ENCODE measurements at places on chromosomes 12 and 14.

DNA sequence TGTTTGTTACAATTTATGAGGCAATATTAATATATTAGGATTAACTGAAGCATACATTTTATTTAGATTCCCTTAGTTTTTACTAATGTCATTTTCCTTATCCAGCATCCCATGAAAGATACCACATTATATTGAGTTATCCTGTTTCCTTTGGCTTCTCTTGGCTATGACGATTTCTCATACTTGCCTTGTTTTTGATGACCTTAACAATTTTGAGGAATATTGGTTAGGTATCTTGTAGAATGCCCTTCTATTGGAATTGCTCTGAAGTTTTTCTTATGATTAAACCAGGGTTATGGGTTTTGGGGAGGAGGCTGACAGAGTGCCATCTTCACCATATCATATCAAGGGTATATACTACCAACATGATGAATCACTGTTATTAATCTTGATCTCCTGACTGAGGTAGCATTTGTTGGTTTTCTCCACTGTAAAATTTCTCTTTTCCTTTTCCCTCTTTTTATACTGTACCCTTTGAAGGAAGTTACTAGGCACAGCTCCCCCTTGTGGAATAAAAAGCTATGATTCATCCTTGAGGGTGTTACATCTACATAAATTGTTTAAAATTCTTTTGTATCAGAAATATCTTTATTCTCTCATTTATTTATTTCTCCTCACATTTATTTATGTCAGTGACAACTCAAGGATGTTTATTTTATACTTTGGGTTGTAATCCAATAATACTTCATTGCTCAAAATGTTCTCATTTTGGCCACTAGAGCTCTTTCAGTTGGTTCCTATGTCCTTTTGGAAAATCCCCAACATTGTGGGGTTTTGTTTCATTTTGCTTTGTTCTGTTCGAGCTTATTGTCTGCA is 239.0 kb downstream of the SLC16A7 start:
- H3K27ac ChIP-seq, result no peak overlapping the region
- H3K4me3 ChIP-seq, result no peak overlapping the region
- DNase-seq, result no peak
- no peaks in the 10 kb centered on the region for H3K4me1 ChIP-seq
- H3K36me3 ChIP-seq, result no peaks in the 10 kb centered on the region

DNA sequence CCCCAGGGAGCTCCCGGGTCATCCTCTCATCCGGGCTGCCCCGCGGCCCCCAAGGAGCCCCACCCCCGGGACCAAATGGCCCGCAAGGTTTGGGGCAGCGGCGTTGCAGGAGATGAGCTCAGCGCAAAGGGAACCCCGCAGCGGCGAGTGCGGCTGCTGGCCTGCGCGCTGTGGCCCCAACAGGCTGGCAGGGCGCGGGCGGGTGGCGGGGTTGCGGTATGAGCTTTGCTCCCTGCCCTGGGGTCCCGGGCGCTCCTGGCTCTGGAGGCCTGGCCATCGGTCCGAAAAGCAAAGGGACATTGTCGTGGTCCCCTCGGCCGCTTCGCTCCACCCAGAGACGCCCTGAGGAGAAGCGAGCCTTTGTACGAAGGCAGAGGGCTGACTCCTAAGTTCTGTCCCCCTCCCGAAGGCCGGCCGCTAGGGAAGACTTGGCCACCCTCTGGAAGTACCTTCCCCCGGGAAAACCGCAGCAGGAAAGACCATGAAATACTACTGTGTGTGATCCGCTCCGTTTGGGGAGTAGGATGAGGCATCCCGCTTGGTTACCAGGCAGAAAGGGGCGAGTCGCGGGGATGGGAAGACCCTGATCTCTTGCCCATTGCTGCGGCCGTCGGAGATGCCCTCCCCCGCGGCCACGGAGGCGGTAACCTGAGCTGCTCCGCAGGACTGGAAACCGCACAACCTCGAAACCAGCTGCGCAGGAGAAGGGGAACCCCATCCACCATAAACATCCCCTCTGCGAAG is 620 bp upstream of the NID2 start:
- DNase-seq, result no peak
- peak overlapping the region; percentile 59 for H3K27ac ChIP-seq
- peaks cover 18% of the 10 kb centered on the region for H3K4me1 ChIP-seq
- peak overlapping the region; percentile 54 for H3K4me3 ChIP-seq
- no peaks in the 10 kb centered on the region for H3K36me3 ChIP-seq

GRCh38 chr12:48995086-48995879 is 3.9 kb downstream of the DDN start:
- H3K27me3 ChIP-seq, result no peaks in the 10 kb centered on the region
- H3K27ac ChIP-seq, result no peak overlapping the region
- no peaks in the 10 kb centered on the region for H3K36me3 ChIP-seq
- DNase-seq, result peak; percentile 66

DNA sequence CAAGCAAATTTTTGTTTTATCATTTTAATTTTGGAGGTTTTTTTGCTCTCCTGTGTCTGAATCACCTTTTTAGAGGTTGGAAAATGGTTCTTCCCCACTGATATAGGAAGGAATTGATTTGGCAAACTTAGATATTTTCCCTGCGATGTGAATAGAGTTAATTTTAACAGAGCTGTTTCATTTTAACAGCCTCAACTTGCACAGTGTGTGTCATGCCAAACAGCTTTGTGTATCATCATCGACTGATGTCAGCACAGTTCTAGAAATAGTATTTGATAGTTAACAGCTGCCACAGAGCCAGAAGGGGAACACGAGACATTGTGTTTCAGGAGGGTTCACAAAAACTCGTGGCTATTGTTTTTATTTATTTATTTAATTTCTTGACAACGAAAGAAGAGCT is 243.1 kb upstream of the FOXN3 start:
- H3K27me3 ChIP-seq, result no peaks in the 10 kb centered on the region
- H3K36me3 ChIP-seq, result no peaks in the 10 kb centered on the region
- no peak overlapping the region for H3K27ac ChIP-seq
- no peaks in the 10 kb centered on the region for H3K4me1 ChIP-seq

GRCh38 chr14:98163873-98164272 is 1108.1 kb downstream of the BCL11B start:
- no peak overlapping the region for H3K27ac ChIP-seq
- no peaks in the 10 kb centered on the region for H3K27me3 ChIP-seq
- no peak overlapping the region for H3K4me3 ChIP-seq
- no peaks in the 10 kb centered on the region for H3K4me1 ChIP-seq
- H3K36me3 ChIP-seq, result no peaks in the 10 kb centered on the region
- no peak for DNase-seq

GRCh38 chr14:96307434-96307833 is 51.4 kb downstream of the BDKRB1 start:
- H3K36me3 ChIP-seq, result no peaks in the 10 kb centered on the region
- H3K27me3 ChIP-seq, result no peaks in the 10 kb centered on the region
- no peak for DNase-seq
- peak overlapping the region; percentile 5 for H3K27ac ChIP-seq
- no peaks in the 10 kb centered on the region for H3K4me1 ChIP-seq

DNA sequence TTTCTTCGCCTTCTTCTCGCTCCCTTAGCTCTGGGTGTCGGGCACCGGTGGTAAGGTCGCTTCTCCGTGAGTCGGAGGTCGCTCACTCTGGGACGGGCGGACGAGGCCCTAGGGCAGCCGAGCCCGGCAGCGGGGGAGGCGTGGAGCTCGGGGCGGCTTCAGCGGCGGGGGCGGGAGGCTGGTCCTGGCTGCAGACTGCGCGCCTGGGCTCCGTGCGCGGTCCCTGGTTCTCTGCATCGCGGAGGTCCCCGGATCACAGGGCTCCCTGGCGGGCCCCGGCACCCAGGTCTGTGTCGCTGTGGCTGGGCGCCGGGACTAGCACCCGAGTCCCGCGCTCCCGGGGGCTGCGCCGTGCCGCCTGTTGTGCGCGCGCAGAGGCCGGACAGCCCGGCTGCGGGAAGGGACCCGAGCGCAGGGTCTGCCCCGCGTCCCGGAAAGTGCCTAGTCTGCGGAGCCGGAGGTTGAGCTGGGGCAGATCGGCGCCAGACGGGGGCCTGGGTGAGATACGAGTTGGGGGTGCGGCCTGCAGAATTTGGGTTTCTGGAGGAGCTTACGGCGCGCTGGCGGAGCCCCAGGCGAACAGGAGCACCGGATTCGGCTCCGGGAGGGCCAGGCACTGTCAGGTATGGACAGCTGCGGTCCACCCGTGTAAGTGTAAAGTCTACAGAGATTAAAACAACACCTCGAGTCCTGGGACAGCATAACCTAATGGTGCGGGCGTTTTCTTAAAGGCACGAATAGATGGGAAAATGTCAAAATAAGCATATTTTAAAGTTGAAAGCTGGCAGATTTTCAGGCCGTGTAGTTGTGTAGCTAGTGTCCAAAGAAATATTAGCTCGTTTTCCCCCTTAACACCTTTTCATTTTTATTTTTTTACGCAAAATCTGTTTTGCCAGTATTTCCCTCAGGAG is 713 bp downstream of the FRMD6 start:
- H3K27ac ChIP-seq, result peak overlapping the region; percentile 95
- no peaks in the 10 kb centered on the region for H3K4me1 ChIP-seq
- peak overlapping the region; percentile 81 for H3K4me3 ChIP-seq
- peak; percentile 57 for DNase-seq
- H3K36me3 ChIP-seq, result no peaks in the 10 kb centered on the region

- H3K27ac ChIP-seq, result no peak overlapping the region
- no peak for DNase-seq
- no peaks in the 10 kb centered on the region for H3K4me1 ChIP-seq
- no peaks in the 10 kb centered on the region for H3K36me3 ChIP-seq
- no peaks in the 10 kb centered on the region for H3K27me3 ChIP-seq
- no peak overlapping the region for H3K4me3 ChIP-seq
Observed at GRCh38 chr12:90512518-90512917, 442.5 kb downstream of the CCER1 start.

GRCh38 chr12:85676816-85677749 is 159.1 kb downstream of the RASSF9 start:
- no peak overlapping the region for H3K4me3 ChIP-seq
- H3K27ac ChIP-seq, result no peak overlapping the region
- H3K4me1 ChIP-seq, result no peaks in the 10 kb centered on the region
- no peaks in the 10 kb centered on the region for H3K36me3 ChIP-seq
- no peaks in the 10 kb centered on the region for H3K27me3 ChIP-seq

- no peaks in the 10 kb centered on the region for H3K27me3 ChIP-seq
- DNase-seq, result no peak
- H3K27ac ChIP-seq, result peak overlapping the region; percentile 90
- H3K4me3 ChIP-seq, result peak overlapping the region; percentile 86
Observed at GRCh38 chr14:92794547-92794941, 439 bp downstream of the GOLGA5 start.

DNA sequence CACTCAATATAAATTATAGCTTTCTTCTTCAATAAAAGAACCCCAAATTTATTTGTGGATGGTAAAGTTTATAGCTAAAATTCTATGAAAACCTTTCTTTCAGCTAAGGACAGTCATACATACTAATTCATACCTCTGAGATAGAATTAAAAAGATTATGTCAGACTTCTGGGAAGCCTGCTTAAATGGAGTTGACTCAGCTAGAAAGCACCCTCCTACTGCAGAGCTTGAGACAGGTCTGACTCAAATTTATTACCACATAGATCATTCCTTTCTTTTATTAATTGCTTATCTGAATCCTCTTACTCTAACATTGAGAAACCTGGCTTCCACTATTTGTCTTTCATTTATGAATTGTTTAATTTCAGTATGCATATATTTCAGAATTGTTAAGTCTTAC is 1007.0 kb upstream of the LRFN5 start:
- no peaks in the 10 kb centered on the region for H3K4me1 ChIP-seq
- no peak overlapping the region for H3K4me3 ChIP-seq
- H3K27ac ChIP-seq, result no peak overlapping the region
- H3K36me3 ChIP-seq, result no peaks in the 10 kb centered on the region
- H3K27me3 ChIP-seq, result no peaks in the 10 kb centered on the region
